Lung (tissue), 17 donors: ENCODE measurements at places on chromosomes 2 and 18.

- H3K36me3 ChIP-seq: no peaks in the 10 kb centered on the region
- no peak for DNase-seq
- H3K27me3 ChIP-seq: no peaks in the 10 kb centered on the region
- H3K4me1 ChIP-seq: no peaks in the 10 kb centered on the region
- H3K4me3 ChIP-seq: no peak overlapping the region
Observed at GRCh38 chr2:162475661-162476060, 131.7 kb downstream of the GCA start.

DNA sequence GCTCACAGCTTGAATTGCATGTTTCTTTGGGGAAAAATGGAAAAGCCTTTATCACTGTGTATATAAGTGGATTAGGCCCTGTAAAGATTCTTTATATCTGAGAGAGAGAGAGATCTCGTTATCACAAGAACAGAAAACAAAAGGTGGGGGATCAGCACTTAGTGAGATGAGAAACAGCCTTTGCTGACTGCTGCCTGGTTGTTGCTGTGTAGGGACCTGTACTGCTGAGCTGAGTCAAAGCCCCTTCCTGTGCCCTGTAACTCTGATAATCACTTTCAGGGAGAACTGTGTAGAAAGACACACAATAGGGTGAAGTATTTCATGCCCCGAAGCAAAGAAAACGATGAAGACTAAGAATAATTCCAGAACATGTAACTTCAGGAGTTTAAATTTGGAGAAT, 30.6 kb upstream of the FAM237A start:
- no peak overlapping the region for H3K27ac ChIP-seq
- no peak overlapping the region for H3K4me3 ChIP-seq
- no peaks in the 10 kb centered on the region for H3K27me3 ChIP-seq
- DNase-seq: no peak
- H3K4me1 ChIP-seq: no peaks in the 10 kb centered on the region

GRCh38 chr2:72081451-72081850, 66.2 kb downstream of the CYP26B1 start:
- DNase-seq: no peak
- H3K4me1 ChIP-seq: peaks cover 4% of the 10 kb centered on the region
- H3K27me3 ChIP-seq: no peaks in the 10 kb centered on the region
- no peak overlapping the region for H3K4me3 ChIP-seq
- H3K36me3 ChIP-seq: no peaks in the 10 kb centered on the region
- H3K27ac ChIP-seq: no peak overlapping the region

GRCh38 chr2:15660491-15661294, 69.0 kb downstream of the DDX1 start:
- H3K36me3 ChIP-seq: no peaks in the 10 kb centered on the region
- H3K27me3 ChIP-seq: no peaks in the 10 kb centered on the region
- no peak overlapping the region for H3K4me3 ChIP-seq
- no peak for DNase-seq
- no peak overlapping the region for H3K27ac ChIP-seq

- H3K4me3 ChIP-seq: no peak overlapping the region
- no peaks in the 10 kb centered on the region for H3K27me3 ChIP-seq
- no peaks in the 10 kb centered on the region for H3K36me3 ChIP-seq
- no peak for DNase-seq
- no peak overlapping the region for H3K27ac ChIP-seq
- no peaks in the 10 kb centered on the region for H3K4me1 ChIP-seq
Observed at GRCh38 chr2:213032607-213033006, 118.8 kb downstream of the IKZF2 start.

DNA sequence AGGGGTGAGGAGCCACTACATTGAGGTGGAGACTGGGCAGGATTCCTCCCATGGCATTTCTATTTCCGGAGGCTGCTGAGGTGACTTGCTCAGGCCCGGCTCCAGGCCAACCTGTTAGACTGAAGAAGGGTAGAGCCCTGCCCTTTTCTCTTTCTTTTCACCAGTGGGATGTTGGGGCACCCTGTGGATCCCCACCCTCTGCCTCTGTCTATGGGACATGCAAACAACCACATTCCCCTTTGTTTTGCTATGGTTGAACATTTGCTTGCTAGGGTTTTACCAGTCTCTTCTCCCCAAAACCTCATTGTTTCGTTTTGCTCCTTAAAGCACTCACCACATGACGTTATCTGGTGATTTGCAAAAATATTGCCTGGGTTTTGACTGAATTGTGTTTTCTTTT, 183.3 kb downstream of the ARL4C start:
- no peak for DNase-seq
- no peaks in the 10 kb centered on the region for H3K27me3 ChIP-seq
- no peak overlapping the region for H3K27ac ChIP-seq
- no peaks in the 10 kb centered on the region for H3K4me1 ChIP-seq
- no peak overlapping the region for H3K4me3 ChIP-seq
- no peaks in the 10 kb centered on the region for H3K36me3 ChIP-seq

- no peaks in the 10 kb centered on the region for H3K27me3 ChIP-seq
- H3K4me3 ChIP-seq: no peak overlapping the region
- no peaks in the 10 kb centered on the region for H3K4me1 ChIP-seq
- H3K27ac ChIP-seq: no peak overlapping the region
Observed at GRCh38 chr18:5469340-5469739, 74.5 kb downstream of the EPB41L3 start.
